Adrenal gland (tissue), 19 donors: ENCODE measurements at places on chromosomes 1 and 21.

DNA sequence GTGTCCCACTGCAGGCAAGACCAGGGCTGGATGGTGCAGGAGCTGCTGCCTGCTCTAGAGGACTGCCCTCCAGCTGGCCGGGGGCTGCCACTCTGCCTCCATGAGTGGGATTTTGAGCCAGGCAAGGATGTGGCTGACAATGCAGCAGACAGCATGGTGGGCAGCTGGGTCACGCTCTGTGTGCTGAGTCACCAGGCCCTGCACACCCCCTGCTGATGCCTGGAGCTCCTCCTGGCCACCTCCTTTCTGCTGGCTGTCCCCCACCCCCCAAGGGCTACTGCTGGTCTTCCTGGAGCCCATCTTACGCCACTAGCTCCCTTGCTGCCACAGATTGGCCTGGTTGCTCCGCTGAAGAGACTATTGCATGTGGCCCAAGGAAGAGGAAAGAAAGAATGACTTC lies 3.9 kb upstream of the ZSCAN20 start:
- no peak for DNase-seq

DNA sequence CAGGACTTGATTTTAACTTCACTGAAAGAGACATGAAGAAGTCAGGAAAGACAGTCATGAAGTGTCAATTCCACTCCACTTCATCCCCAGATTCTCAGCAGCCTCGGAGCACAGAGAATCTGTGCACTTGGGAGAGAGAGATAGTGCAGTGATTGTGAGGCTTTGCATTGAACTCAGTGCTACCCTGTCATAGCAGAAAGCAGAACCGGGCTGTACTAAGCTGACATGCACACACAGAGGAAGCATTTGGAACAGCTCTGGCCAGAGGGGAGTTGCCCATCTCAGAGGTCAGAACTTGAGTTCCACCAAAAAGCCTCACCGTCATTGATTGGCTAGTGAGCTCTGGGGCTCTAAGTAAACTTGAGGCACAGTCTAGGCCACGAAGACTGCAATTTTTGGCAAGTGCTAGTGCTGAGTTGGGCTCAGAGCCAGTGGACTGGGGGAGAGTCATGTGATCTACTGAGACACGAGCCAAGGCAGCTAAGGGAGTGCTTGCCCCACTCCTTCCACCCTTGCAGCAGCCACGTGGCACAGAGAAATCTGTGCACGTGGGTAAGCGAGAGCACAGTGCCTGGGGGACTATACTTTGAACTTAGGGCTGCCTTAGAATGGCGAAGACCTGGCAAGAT lies 810.2 kb upstream of the ADAMTS5 start:
- DNase-seq = no peak

- no peak for DNase-seq
These were observed 98.8 kb downstream of the FOXD2 start for GRCh38 chr1:47536646-47537118.

DNA sequence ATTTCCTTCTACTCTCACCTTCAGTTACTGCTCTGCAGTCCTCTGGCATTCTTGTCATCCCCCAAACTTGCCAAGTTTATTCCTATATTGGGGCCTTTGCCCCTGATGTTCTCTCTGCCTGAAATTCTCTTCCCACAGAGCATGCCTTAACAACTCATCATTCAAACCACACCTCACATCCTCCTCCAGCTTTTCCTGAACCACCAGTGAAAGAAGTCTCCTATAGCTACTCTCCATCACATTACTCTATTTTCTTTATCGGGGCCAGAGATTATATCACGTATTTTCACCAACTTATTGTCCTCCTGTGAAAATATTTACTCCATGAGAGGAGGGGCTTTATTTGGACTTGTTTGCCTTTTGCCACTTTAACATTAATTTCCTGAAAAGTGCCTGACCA lies 32.1 kb downstream of the EXTL2 start:
- DNase-seq = no peak

DNA sequence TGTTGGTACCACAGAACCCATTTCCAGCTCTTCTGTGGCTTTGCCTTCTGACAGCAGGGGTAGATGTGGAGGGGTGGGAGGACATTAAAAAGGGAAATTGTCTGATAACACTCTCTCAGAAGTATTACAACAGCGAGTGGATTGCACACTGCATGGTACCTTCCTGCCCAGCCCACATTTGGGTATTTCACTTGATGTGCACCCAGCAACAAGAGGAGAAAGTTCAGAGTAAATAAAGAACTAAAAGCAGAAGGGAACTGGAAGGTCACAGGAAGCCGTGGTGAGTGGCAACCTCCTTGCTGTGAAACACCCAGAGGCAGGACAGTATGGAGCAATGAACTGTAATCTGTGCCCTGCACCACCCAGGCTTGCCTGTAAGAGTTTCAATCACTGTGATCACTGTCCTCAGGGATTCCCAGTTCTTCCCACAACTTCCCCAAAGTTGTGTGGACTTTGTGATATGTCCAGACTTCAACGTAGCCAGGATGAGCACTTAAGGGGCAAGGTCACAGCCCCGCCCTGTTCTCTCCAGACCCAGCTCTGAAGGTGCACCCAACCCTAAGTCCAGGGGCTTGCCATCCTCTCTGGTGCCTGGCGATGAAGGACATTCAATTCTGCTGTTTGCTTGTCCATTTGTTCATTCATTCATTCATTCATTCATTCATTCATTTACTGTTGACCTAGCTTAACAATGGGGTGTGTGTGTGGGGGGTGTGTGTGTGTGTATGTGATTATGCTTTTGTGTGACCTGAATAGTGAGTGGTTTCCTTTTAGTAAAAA lies 18.7 kb upstream of the F5 start:
- peak; percentile 18 for DNase-seq

DNA sequence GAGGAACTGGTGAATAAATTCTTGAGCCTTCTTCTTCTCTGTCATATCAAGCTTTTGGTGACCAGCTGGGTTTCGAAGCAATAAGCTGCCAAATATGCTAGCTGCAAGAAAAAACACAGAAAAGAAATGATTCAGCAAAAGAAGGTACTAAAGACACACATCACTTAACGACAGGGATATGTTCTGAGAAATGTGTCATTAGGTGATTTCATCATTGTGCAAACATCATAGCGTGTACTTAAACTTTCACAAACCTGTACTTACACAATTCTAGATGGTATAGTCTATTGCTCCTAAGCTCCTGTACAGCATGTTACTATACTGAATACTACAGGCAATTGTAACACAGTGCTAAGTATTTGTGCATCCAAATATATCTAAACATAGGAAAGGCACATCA lies 2.9 kb upstream of the MTF1 start:
- no peak for DNase-seq

GRCh38 chr1:71488555-71489252 lies 407.9 kb upstream of the ZRANB2 start:
- no peak for DNase-seq

DNA sequence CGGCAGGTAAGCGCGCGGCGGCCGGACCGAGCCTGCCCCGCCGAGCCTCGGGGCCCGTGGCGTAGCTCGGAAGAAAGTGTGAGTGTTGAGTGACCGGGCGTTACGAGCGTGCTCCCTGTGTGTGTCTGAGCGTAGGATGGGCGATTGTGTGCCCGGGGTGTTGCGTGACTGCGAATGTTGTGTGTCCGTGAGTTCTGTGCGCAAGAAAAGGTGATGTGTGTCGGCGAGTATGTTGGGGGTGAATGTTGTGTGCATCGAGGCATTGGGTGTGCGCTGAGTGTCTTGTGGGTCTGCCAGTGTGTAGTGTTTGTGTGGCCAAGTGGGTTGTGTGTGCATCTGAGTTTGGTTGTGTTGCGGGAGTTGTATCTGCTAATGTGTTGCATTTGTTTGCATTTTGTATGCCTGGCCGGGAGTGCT lies 398 bp downstream of the PTPRU start:
- no peak for DNase-seq

GRCh38 chr1:211938561-211938997 lies 96.8 kb downstream of the INTS7 start:
- DNase-seq = no peak

GRCh38 chr1:217977943-217978342 lies 307.1 kb upstream of the RRP15 start:
- DNase-seq = no peak

DNA sequence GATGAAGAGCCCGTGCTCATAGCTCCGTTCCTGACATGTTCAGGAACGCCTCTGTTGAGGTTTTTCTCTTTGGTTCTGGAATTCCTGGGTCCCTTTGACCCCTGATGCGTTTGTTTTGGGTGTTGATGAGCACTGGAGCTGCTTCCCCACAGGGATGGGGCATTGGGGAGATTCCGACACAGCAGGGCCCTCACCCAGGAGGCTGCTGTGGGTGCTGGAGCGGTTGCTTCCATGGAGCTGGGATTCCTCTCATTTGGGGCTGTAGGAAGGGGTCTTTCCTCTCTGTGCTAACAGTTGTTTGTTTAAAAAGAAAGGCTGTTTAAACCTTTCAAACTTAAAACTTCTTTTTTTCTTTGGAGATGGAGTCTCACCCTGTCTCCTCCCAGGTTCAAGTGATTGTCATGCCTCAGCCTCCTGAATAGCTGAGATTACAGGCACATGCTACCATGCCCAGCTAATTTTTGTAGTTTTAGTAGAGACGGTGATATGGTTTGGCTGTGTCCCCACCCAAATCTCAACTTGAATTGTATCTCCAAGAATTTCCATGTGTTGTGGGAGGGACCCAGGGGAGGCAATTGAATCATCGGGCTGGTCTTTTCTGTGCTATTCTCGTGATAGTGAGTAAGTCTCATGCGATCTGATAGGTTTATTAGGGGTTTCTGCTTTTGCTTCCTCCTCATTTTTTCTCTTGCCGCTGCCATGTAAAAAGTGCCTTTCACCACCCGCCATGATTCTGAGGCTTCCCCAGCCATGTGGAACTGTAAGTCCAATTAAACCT lies 48.9 kb downstream of the SKI start:
- DNase-seq = no peak

DNA sequence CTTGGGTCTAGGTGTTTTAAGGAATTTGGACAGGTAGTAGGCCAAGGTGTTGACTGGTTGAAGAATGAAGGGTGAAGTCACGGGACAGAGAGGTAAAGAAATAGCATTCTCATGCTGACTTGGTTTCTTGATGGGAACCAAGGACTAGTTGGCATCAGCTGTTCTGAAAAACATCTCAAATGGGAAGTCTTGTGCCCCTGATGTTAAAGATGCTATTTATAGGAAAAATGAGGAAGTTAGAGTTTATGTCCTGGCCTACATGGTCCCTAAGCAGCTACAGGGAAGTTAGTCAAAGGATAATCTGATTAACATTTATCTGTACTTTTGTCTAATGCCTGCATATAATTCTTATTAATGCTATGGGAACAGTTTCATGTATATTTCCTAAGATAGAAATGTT lies 262.4 kb downstream of the HHIPL2 start:
- DNase-seq = no peak

GRCh38 chr1:107842241-107842640 lies 122.7 kb downstream of the VAV3 start:
- no peak for DNase-seq

- DNase-seq = no peak
These were observed 10.9 kb downstream of the OLIG2 start for GRCh38 chr21:33036430-33037162.

DNA sequence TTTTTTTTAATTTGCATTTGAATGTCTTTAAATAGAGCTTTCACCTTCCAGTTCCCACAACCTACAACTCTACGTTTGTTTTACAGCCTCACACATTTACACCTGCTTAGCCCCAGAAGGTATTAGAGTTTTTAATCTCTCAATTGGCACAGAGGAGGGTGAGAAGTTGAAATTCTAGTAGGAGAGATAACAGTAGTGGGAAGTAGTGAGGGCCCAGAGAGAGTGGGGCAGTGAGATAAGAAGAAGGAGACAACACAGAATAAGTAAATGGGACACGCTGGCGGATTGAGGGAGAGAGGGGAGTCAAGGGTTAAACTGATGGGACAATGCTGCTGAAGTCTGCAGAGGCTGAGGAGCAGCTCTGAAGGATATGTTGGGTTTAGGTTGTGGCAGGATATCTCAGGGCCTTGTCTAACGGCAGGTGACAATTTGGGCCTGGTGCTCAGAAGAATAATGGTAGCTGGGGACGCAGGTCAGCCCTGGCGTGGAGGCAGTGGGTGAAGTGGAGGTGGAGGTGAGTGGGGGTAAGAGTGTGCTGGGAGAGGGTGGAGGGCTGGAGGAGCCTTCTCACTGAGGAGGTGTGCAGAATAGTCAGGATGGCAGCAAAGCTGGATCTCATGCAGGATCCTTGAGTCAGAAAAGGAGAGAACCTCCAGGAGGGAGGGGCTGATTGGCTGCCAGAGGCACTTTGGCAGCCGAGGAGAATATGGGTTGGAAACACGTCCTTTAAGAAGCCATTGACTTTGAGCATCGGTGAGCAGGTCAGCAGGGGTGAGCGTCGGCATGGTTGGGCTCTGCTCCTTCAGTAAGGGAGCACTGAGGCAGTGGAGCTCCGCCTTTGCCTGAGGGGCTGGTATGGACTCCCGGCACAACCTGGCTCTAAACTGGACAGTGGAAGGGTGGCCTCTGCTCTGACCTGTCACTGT lies 72.9 kb downstream of the SYT6 start:
- no peak for DNase-seq

DNA sequence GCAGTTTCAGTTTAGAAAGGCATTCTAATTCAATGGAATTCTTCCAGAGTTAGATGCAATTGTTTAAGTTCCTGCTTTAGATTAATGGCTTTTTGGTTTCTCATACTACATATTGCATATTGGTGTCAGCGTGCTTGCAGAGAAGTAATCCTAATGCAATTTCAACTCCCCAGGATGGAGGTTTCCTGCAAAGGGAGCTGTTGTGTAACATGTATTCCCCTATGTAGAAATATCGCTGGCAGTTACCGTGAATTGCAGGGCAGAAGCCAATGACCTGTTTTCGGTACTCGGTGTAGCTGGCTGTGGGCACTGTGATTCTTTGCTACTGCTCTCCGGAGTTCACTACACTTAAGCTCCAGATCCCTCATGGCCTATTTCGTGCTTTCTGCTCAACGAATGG lies 256.1 kb upstream of the PTBP2 start:
- no peak for DNase-seq

- no peak for DNase-seq
These were observed 31.6 kb downstream of the VN1R5 start for GRCh38 chr1:247287460-247287859.

- DNase-seq = no peak
These were observed 82.4 kb upstream of the PLPPR4 start for GRCh38 chr1:99181892-99182291.

GRCh38 chr1:64624218-64624713 lies 120.6 kb upstream of the RAVER2 start:
- no peak for DNase-seq
